ENCODE measurements at places on chromosomes 11 and 22.

DNA sequence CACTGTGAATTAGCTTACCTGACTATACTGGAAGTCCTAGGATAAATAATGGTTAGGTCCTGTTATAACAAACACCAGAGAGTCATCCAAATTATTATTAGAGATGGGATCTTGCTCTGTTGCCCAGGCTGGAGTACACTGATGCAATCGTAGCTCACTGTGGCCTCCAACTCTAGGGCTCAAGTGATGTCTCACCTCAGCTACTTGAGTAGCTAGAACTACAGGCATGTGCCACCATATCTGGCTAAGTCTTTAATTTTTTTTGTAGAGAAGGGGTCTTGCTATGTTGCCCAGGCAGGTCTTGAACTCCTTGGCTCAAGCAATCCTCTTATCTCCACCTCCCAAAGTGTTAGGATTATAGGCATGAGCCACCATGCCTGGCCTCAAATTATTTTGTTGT is 37.2 kb downstream of the OSBP start:
- DNase-seq, result no peak

- DNase-seq, result no peak
Measured at GRCh38 chr11:125418396-125418795, 77.7 kb downstream of the FEZ1 start.

DNA sequence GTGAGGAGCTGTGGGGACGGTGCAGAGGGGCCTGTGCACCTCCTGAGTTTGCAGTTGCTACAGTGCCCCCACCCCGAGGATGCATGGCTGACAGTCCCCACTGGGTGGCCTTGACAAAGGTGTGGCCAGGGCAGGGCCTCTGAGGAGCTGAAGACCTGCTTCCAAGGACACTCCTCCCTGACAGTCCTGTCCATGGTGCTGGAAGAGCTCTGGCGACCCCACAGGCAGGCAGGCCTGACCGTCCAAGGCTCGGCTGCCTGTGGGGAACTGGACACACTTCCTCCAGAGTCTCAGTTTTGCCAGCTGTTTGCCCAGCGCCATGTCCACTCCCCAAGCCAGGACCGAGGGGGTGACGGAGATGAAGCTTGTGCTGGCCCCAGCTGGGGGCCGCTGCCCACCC is 32.7 kb downstream of the BRSK2 start:
- DNase-seq, result no peak

- no peak for DNase-seq
Measured at GRCh38 chr11:1854949-1855885, 2.3 kb downstream of the LSP1 start.

- no peak for DNase-seq
Measured at GRCh38 chr11:123472236-123472935, 42.3 kb downstream of the GRAMD1B start.

DNA sequence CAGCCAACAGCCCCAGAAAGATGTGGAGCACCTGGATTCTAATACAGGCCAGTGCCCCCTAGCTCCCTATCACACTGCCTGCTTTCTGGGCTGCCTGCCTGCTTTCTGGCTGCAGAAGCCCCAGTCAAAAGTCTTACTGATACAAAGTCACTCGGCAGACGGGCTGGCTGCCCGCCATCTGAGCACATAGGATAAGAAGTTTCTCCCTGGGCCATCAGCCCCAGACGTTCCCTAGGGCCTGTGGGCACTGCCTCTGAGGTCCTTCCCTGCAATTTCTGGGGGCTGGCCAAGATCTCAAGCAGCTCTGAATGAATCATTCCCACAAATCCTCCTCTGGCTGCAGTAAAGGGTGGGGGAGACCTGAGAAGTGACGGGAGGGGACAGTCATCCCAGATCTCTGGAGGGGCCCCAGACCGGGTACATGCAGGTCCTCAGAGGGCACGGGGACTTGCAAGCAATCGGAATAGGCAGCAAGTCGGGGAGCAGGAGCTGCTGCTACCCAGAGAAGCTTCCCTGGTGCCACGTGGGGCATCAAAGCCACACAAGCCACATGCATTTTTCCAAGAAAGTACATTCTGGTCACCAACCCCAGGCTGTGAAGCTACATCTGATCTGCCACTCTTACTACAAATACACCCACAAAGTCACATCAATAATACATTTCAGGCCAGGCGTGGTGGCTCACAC is 4.7 kb downstream of the TPST2 start:
- DNase-seq, result peak; percentile 80

DNA sequence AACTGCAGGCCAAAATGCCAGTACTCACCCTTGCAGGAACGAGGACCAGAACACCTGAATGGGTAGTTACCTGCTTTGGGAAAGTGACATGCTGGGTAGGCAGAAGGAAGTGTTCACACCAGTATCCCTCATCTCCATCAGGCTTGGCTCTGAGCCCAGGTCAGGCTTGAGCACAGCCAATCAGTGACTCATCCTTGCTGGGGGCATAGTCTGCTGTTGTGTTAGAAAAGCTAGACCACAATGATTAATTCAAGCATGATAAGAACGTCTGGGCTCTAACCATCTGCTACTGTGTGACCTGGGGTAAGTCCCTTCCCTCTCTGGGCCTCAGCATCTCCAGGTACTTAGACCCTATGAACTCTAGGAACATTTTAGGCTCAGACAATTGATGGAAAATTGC is 450.4 kb downstream of the MIAT start:
- peak; percentile 98 for DNase-seq

- peak; percentile 18 for DNase-seq
Measured at GRCh38 chr22:45441138-45441537, 27.6 kb downstream of the RIBC2 start.

DNA sequence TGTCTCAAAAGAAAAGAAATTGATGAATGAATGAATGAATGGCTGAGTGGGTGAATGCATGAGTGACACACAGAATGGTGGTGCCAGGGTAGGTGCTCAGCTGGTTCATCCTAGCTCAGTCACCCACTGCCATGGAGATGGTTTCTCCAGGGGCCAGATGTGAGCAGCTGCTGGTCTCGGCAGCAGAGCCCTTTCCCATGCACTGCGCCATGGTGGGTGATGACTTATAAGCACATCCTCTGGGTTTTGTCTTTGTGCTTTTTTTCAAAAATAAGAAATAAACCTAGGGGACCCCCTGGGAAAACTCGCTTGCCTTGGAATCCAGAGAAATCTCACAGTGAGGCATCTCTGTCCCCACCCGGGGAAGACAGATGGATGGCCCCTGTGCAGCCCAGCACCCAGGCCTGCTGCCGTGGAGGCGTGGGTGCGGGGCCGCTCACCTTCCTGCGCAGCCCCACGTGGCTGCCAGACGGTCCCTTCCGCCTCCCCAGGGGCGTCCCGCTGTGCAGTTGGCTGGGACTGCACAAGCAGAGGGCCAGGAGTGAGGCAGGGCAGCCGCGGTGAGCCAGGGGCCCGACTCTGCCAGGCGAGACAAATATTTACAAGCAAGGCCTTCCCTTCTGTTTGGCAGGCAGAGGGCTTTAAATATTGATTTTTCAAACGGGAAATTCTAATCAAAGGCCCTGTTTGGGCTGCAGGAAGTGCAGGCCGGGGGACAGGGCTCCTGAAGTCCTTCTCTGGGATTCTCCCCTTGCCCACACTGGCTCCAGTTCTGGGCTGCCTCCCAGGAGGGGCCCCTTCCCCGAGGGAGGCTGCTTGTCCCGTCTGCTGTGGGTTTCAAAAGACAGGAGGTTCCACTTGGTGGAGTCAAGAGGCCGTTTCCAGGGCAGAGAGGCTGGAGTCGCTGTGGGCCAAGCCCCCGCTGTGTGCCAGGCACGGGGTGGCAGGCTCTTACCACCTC is 24.3 kb downstream of the MPPED1 start:
- DNase-seq, result peak; percentile 80

- no peak for DNase-seq
Measured at GRCh38 chr11:30830681-30831080, 244.5 kb upstream of the MPPED2 start.

- DNase-seq, result no peak
Measured at GRCh38 chr22:30875481-30876215, 92.9 kb downstream of the MORC2 start.

GRCh38 chr11:114170226-114170625 is 110.7 kb downstream of the ZBTB16 start:
- DNase-seq, result no peak

DNA sequence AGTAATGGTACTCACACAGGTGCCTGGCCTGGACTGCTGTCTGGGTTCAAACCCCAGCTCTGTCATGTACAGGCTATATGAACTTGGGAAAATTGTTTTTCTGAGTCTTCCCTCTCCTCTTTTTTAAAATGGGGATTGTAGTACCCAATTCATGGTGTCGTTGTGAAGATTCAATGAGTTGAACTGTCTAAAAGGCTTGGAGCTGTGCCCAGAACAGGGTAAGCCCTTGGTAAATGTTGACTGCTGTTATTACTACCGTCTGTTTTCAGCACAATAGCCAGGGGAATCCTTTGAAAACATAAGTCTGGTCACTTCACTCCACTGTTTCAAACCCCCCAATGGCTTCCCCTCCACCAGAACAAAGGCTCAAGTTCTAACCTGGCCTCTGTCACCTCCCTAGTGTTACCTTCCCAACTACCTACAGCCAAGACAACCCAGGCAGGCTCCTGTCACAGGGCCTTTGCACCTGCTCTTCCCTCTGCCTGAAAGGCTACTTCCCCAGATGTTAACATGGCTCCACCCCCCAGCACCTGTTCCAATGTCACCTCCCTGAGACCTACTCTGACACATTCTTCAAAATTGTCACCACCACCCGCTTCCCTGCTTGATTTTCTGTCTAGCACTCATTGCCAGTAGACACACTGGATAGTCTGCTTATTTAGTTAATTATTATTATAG is 152.8 kb downstream of the CHST1 start:
- peak; percentile 52 for DNase-seq

GRCh38 chr11:995752-996420 is 40.6 kb downstream of the MUC6 start:
- DNase-seq, result no peak

GRCh38 chr11:93623179-93623578 is 38.3 kb upstream of the CEP295 start:
- no peak for DNase-seq

DNA sequence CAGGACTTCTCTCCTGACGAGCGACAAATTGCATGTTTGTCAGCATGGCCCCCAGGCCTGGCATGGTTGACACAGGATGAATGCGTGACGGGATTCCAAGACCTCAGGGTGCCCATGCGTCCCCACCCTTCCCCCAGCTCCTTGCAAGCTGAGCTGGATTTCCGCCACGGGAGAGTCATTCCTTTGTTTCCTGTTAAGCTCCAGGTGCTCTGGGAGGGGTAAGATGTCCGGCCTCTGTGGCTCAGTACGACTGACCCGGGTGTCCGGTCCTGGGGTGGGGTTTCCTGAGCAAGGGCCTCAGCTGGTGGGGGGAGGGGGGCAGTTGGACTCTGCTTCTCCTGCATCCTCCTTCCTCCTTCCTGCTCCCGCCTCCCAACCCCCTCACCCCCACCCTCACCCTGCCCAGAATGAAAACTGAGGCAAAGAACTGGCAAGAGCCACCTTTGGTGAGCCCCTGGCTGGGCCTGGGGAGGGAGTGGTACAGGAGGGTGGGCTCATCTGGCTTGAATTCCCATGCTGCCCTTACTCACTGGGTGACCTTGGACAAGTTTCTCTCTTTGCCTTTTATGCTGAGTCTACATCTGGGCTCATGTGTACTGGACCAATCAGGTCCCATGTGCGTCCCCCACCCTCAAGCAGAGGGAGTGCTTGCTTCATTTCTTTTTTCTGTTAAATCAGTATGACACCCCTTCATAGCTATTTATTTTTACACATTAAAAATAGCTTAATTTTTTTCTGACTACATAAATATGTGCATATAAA is 2.5 kb downstream of the CDC42EP2 start:
- no peak for DNase-seq

GRCh38 chr22:45760682-45761081 is 89.0 kb downstream of the ATXN10 start:
- DNase-seq, result no peak

GRCh38 chr22:20205964-20206708 is 55.3 kb upstream of the CCDC188 start:
- no peak for DNase-seq

DNA sequence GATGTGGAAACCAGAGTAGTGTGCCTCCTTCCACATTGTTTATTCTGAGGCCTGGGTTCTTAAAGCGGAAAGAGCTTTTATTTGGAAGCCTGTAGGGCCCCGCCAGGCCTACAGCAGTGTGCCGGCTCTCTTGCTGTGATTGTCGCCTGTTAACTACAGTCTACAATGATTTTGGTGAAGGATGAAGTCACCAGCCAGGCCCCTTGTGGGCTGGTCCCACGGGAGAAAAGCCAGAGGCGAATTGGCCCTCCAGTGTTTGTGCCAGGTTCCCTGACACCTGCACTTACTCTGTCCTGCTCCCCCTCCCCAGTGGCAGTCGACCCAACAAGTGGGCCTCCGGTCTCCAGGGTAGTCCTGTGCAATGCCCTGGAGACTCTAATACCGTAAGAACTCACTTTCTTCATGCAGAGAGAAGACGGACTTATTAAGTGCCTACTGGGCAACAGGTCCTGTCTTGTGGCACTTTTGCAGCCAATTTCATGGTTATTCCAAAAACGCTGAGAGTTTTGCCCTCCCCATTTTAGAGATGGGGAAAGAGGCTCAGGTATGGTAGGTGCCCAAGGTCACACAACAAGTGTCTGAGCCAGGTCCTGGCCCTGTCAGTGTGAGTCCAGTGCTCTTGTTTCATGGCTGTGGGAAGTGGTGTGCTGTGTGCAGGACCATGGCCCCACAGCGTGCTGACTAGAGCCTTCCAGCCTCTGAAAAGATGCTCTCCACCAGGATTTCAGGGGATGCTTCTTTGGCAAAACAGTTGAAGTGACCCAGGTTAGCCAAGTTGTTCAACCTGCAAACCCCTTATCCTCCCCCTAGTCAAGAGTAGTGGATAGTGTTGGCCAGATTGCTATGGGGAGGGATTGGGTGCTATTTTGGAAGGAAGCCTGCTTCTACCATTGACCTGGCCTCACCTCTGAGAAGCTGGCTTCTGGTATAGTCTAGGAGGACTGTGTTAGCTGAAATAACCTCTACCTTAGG is 1.4 kb downstream of the MICAL2 start:
- no peak for DNase-seq

GRCh38 chr11:113531575-113532451 is 56.6 kb upstream of the DRD2 start:
- DNase-seq, result no peak

GRCh38 chr11:11186249-11186648 is 166.8 kb downstream of the CSNK2A3 start:
- DNase-seq, result no peak

DNA sequence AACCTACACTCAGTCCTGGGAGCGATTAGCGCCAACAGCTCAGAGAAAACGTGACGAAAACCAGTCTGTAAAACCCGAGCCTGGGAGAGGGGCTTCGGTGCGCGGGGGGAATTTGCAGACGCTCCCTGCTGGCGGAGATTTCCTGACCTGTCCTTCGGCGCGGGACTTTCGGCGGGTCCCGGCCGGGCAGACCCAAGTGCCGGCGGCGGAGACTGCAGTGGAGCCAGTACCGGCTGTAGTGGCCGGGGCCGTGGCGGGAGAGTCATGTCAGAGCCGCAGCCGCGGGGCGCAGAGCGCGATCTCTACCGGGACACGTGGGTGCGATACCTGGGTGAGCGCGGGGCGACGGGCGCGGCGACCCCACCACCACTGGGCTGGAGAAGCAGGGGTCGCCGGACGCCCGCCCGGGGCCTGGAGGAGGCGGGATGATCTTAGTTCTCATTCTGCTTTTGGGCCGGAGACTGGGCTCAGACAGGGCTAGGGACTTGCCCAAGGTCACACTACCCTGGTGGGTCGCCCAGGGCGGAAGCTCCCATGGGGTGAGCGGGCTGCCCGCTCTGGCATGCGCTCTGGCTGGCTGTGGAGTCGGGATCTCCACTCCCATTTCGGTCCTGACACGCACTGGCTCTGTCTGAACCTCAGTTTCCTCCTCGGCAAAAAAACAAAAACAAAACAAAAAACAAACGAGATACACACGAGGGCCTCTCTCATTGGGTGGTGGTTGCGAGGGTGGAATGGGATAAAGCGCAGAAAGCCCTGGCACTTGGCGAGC is at the start of gene MTFP1:
TSS of gene MTFP1 (plus strand) at position 153 of the 772 bp plus-strand sequence. CDS start at position 265, 112 bp downstream.
- no peak for DNase-seq

GRCh38 chr11:89458716-89459115 is 32.5 kb downstream of the NOX4 start:
- DNase-seq, result no peak

Data from NCI-H446 (cell line).